ENCODE measurements at places on chromosomes 2 and 18.

DNA sequence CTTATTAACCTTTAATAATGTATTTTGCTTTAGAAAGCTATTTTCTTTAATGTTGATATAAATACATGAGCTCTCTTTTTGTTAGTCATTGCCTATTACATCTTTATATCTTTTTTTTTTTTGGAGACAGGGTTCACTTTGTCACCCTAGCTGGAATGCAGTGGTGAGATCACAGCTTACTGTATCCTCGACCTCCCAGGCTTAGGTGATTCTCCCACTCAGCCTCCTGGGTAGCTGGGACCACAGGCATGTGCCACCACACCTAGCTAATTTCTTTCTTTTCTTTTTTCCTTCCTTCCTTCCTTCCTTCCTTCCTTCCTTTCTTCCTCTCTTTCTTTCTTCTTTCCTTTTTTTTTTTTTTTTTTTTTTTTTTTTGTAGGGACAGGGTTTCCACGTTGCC lies 15.4 kb downstream of the NAB1 start:
- no peak for DNase-seq

GRCh38 chr2:38438883-38439612 lies 62.0 kb upstream of the ATL2 start:
- no peak for DNase-seq

DNA sequence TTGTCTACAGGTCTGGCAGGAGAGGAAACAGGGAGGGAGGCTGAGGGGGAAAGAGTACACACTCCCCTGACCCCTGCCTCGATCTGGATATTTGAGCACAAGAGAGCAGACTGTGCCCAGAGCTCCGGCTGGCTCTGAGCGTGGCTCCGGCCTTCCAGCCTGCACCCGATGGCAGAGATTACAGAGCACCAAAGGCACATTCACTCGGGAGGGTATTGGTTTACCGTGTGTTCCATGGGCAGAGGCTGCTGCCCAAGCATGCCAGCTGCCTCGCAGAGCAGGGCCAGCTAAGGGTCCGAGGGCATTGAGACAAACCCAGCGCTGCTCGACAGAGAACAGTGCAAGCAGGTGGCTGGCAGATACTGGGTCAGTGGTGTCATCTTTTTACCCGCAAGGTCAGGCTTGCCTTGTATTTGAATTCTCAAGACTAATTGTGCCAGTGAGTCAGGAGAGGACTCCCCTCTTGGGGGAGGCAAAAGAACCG lies 132.2 kb downstream of the TNS1 start:
- DNase-seq: no peak

GRCh38 chr2:218680061-218680460 lies 8.2 kb downstream of the STK36 start:
- DNase-seq: no peak

- no peak for DNase-seq
Measured at GRCh38 chr18:67840379-67840778, 323.9 kb upstream of the DSEL start.

DNA sequence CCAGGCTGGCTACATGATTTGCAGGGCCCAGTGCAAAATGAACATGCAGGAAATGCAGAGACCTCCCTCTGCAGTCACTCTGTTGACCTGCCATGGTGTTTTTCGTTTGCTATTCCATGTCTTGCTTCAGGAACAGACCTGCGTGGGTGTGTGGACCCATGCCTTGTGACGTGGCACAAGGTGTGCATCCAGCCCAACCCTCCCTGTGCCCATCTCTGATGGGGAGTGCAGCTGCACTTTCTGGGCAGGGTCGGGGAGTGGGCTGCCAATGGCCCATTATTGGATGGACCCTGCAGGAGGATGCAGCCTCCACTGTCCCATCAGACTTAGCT lies 33.1 kb downstream of the NAPG start:
- DNase-seq: no peak

GRCh38 chr18:66874812-66875474 lies 271.1 kb upstream of the CDH19 start:
- DNase-seq: no peak

DNA sequence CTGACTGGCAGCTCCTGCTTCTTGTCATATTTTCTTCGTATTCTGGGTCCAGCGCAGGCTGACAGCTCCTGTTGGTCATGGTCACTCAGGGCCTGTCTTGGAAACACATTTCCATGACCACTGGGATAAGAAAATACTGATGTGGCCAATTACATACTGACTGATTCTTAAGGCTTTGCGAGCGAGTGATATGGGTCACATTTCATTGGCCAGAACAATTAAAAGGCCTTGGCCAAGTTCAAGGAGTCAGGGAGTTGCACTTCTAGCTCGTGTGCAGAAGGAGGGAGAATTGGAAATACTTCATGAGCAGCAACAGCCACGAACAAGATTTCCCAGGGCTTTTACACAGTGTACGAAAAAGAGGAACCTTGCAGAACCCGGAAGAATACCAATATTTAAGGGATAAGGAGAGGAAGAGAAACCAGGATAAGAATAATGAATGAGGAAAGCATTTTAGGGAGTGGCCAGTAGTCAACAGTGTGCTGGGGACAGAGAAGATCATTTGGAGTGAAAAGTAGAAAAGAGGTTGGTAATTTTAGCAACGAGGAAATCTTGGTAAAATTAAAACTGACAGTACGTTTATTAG lies 149.5 kb downstream of the ATP9B start:
- no peak for DNase-seq

DNA sequence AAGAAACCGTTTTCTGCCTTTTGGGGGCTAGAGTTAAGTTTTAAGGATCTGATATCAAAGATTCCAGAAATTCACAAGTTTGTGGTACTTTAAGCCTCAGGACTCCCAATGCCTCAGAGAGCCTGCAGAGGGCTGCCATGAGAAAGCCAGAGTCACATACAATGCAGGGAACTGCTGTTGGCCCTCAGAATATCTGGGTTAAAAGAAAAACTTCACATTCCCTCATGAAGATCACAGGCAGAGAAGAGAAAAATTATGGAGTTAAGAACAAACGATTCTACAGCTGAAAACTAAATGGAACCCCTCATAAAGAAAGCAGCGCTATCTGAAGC lies 39.5 kb downstream of the HDAC4 start:
- no peak for DNase-seq

DNA sequence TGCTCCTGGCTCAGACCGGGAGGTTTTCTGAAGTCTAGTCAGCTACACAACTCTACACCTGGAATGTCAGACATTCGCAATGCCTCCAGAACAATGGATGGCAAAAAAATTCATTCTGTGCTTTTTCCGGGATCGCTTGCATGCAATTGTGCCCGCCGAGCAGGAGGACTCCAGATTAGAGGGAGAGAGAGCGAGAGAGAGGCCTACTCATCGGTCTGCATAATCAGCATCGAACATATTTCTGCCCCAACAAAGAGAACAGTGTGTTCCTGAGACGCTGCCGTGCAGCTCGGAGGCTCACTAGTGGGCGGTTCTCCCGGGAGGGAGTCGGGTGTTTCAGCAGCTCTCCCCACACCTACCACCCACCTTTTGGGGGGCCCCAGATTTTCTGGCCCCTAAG lies 117.1 kb downstream of the KLHL29 start:
- DNase-seq: no peak

DNA sequence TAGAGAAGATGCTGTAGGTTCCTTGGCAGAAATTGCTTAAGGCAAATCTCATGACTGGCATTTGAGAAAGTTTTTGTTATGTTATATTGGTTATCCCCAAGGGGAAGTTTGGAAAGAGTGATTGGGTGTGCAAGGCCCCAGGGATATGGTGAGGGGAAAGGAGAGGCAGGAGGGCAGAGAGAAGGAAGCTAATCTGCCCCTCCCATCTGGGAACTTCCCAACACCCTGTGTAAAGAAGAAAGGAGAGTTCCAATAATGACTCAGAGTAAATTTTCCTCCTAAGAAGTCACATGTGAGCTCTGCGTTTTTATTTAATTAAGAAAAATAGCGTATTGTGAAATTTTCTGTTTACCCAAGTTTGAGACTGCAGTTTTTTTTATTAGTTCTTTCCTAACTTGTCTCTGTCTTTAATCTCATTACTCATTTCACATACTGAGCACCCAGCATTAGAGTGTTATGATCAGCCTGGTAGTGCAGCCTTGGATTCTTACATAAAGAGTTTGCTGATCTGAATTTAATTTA lies 3.1 kb upstream of the KYNU start:
- no peak for DNase-seq

- DNase-seq: no peak
Measured at GRCh38 chr2:181680055-181680936, at the start of gene NEUROD1. Gene NEUROD1, minus strand, starts transcription at chr2:181680517. Its CDS starts 1,657 bp downstream, at chr2:181678860.

GRCh38 chr18:45719106-45719505 lies 4.9 kb upstream of the SLC14A1 start:
- no peak for DNase-seq

DNA sequence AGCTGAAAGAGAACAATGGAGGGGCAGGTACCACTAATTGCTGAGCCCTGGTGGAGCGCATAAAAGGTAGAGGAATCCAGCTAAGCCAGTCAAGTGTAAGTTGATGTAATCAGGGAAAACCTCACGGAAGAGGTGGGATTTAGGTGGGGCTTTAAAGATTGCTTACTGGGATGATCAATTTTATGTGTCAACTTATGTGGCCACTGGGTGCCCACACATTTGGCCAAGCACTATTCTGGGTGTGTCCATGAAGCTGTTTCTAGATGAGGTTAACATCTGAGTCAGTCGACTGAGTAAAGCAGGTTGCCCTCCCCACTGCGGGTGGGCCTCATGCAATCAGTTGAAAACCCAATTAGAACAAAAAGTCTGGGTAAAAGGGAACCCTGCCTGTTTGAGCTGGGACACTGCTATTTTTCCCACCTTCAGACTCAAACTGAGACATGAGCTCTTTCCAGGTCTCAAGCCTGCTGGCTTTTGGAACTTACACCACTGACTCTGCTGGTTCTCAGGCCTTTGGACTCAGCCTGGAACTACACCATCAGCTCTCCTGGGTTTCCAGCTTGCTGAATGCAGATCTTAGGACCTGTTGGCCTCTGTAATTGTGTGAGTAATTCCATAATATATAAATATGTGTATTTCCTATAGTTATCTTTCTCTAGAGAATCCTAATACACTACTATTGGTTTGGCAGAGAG lies 67.3 kb downstream of the MYO5B start:
- DNase-seq: no peak

DNA sequence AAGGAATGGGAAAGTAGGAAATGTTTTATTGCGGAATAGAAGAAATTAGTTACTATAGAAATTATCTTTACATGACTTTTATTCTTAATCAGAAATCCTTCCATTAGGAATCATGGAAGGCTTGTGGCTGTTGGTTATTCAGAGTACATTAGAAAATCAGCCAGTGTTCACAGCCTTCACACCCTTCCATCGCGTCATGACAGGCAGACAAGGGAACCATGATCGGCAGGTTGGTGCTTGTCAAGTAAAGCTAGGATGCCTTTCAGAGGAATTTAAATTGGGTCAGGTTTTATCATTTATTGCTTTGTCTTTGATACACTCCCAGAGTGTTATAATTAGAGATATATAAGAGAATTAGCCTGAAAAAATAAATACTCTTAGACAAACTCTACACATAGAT lies 400.6 kb downstream of the THSD7B start:
- no peak for DNase-seq

DNA sequence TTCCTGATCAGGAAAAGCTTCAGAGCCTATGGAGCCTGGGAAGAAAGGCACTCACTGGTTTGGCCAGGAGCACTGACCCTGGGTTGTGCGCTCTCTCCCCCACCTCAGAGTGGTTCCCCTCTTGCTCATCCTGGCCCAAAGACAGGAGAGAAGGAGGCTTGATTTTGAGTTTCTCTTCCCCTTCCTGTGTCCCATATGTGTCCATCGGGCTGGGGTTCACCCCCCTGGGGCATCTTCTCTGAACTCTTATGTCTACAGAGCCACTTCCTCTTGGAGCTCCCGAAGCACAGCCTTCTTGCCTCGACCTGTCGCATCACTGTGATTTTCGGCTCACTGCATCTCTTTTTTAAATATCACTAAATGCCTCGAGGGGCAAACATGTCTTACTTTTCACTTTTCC lies 692.3 kb downstream of the RNF144A start:
- DNase-seq: no peak

GRCh38 chr2:17765398-17765797 lies 11.5 kb downstream of the GEN1 start:
- DNase-seq: peak; percentile 20

GRCh38 chr2:241996100-241996499 lies 126.6 kb downstream of the RTP5 start:
- no peak for DNase-seq

- DNase-seq: no peak
Measured at GRCh38 chr18:47883771-47884413, 46.6 kb downstream of the SMAD2 start.

GRCh38 chr2:69065735-69066336 lies 52.9 kb downstream of the ANTXR1 start:
- DNase-seq: no peak

- DNase-seq: no peak
Measured at GRCh38 chr18:8428951-8429350, 180.3 kb upstream of the RAB12 start.

- DNase-seq: peak; percentile 36
Measured at GRCh38 chr18:9960258-9960904, 46.6 kb downstream of the VAPA start.

- no peak for DNase-seq
Measured at GRCh38 chr2:234366891-234367290, 130.0 kb downstream of the ARL4C start.

- DNase-seq: no peak
Measured at GRCh38 chr18:2540575-2540974, 30.7 kb downstream of the METTL4 start.

DNA sequence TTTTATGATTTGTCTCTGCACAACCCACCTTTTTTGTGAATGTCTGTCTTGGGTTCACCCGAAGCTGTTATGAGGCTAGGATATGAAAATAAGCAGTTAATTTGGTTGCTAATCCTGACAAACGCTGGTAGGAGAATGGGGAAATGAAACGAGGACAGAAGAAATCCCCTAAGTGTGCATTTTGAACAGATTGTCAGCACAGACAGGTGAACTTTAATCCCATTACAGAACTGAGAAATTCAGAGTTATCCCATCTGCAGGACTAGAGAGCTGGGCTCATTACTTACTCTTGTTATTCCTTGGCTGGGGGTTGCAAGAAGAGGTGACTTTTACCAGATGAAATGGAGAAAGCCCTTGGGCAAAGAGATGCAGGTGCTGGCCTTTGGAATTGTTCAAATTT lies 123.3 kb upstream of the NYAP2 start:
- no peak for DNase-seq

DNA sequence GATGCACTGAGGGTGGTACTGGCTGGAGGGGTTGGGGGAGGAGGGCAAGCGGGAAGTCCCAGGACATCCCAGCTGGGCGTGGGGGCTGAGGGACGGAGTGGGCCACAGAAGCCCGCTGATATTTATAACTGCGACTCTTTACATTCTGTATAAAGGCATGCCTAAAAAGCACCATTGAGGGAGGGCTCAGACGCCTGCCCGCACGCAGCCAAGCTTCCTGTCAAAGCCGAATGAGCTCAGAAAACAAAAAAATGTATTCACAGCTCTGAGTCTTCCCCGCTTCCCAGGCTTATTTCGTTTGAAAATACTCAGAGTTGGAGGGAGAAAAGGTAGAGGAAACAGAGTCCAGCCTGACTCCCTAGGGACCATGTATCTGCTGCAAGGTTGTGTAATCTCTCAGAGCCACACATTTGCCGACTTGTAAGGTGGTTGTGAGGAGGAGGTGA lies 170.1 kb upstream of the HAAO start:
- DNase-seq: no peak

- DNase-seq: no peak
Measured at GRCh38 chr2:178819992-178820391, 12.8 kb upstream of the TTN start.

GRCh38 chr2:167783261-167784083 lies 463.9 kb downstream of the STK39 start:
- no peak for DNase-seq

- DNase-seq: no peak
Measured at GRCh38 chr2:100274076-100274475, 48.2 kb downstream of the LONRF2 start.

All from erythroblast (primary cell).